ENCODE measurements at places on chromosomes 2 and 18.

GRCh38 chr2:42659609-42660008, 91.2 kb downstream of the MTA3 start:
- DNase-seq: no peak

GRCh38 chr2:18479947-18480369, 80.5 kb downstream of the RDH14 start:
- DNase-seq: no peak

DNA sequence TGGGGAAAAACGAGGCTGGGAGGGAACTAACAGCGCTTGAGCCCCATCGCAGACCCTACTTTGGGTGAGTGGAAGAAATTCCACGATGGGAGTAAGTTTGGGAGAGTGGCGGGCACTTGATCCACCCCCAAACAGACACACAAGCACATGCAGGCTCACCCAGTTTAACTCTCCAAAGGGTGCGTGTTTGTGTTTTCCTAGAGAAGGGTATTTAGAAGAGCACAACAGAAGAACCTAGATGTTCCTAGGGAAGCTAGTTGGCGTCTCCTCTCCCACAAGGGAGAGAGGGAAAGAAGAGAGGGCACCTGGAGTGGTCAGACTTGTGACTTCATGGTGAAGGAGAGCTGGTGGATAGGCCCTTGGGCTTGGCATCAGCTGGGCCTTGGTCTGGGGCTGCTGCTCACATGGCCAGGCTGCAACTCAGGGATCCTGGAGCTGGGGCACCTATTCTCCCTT, 3.2 kb downstream of the GATA6 start:
- no peak for DNase-seq

DNA sequence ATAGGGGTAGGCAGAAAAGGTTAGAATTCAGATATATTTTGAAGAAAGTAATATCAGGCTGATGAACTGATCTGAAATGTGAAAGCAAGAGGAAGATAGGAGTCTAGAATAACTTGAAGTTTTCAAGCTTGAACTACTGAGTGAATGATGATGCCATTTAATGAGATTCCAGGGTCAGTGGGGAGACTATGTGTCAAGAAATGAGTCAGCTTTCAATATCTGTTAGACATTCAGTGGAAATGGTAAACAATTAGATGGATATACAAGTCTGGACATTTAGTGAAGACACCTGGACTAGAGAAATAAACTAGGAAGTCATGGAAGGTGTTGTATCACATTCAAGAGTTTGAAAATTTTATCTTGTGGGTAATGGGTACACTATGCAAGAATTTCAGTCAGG, 326.9 kb downstream of the FSIP2 start:
- DNase-seq: no peak

- DNase-seq: no peak
Observed at GRCh38 chr2:197996583-197996982, 192.2 kb downstream of the PLCL1 start.

DNA sequence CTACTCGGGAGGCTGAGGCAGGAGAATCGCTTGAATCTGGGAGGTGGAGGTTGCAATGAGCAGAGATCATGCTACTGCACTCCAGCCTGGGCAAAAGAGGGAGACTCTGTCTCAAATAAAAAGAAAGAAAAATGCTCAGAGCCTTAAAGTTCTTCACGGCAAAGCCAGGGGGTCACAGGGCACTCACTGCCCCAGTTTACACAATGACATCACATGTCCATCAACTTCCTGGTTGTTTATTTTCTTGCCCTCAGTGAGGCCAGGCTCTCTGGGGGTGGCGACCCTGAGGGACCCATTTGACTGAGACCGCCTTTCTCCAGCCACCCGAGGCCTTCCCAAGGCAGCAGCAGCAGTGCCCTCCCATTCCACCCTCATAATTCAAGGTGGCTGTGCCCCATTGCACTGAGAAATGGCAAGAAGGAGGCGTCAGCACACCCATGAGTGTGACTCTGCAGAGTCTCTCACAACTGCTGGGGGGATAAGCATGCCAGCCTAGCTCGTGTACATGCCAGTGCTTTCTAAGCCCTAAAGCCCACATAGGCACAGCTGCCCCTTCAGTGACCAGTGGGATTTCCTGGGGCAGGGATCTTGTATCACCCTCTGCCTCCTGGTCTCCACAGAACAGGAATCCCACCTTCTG, 50.0 kb downstream of the SFXN5 start:
- no peak for DNase-seq

DNA sequence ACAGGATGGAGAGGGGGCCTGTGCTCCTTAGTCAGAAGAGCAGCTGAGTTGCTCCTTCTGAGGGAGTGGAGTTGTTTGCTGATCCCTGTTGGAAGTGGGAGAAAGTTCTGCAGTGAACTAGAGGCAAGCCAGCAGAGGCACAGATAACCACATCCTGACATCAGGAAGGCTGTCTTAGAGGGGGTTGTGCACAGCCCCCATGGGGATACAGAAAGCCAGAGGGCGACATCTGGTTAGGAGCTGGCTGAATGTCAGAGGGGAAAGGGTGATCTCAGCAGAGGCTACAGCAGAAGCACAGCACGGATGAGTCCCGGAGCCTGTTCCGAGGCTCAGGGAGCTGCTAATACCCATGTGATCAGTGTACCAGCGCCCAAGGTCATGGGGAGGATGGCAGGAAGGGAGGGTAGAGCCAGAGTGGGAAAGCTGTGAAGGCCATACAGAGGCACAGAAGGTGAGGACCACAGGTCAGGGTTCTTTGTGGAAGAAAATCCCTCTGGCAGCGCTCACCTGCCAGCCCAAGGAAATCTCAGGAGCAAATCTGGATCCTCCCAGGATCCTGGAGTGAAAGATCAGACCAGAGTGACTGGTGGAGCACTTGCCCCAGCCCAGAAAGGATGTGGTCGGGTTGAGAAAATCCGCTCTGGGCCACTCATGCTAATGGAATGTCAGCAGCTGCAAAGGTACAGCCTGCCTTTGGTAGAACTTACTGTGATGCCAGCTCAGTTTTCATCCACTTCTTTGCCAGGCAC, 111.8 kb downstream of the STPG4 start:
- peak; percentile 97 for DNase-seq

GRCh38 chr2:208319391-208319790, 53.3 kb downstream of the PIKFYVE start:
- DNase-seq: no peak

DNA sequence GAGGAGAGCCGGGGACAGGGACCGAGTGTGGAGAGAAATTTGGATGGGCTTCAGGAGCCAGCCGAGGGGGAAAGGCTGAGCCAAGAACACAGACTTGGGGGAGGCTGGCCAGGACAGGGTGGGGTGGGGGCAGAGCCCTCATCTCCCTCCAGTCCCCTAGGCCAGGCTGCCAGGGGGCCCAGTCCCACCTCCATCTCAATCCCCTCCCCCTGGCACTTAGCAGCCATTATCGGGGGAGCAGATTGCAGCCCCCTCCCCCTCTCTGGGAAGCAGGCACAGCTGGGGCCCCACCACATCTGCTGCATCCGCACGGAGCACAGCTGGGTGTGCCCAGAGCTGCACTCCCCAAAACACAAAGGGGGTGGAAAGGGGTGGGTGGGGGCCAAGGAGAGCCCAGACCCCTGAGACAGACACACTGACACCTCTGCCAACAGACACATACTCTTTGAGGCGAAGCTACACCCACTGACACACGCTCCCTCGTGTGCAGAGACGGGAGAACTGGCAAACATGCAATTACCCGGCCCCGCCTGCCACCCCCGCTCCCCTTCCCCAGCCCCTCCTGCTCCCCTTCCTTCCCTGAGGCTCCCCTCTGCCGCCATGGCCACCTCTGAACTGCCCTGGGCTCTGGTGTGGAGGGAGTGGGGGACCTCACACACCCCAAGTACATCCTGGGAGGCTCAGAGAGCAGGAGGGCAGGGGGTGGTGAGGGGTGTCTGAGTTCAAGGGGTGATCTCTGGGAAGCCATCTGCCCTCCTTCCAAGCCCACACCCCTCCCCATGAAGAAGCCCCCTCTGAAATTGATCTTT, 5.1 kb upstream of the ASIC4 start:
- no peak for DNase-seq

DNA sequence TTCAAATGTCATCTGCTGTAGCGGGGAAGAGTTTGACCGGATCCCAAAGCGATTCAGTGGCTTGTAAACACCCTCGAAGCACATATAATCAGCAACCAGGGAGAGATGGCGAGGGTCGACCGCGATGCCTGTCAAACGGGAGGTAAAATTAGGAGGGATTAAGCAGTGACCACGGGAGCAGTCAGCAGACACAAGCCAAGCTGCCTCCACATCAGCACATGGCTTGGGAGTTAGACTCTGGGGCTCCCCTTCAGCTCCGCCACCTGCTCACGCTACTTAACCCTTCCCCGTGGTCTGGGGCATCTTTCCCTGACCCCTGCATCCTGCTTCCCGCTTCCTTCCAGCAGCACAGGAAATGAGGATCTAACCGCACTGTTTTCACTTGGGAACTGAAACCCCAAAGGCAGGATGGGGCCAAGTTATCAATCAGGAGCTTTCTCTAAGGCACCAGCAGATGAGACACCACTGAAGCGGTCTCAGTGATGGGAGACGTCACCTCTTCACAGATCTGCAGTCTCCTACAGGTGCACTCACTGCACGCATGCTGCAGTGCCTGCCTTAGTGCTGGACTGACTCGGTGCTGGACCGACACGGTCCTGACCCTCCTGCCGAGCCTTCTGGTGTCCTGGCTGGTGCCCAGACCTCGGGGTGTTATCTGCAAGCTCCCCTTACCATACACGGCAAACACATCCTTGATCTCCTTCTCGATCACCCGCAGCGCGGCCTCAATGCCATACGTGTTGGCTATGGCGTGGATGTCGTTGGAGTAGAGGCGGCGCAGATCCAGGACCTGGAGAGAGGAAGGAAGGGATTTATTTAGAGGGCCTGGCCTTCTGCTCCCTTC, 77.5 kb downstream of the POLR1A start:
- DNase-seq: no peak

DNA sequence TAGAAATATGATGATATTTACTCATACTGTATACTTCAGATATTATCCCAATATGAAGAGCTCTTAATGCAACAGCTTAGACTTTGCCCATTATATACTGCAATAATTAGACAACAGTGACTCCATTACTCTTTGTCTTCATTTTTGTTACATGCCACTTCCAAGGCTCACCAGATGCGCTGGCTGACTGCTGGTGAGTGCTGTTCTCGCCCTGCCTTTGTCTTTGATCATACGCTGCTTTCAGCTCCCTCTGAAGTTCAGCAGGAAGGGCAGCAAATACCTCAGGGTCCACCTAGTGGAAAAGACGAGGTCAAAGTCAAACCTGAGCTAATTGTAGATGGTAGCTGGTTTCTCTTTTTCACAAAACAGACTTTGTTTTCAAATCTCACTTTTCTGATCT, 66.3 kb downstream of the EIF5B start:
- peak; percentile 30 for DNase-seq

- DNase-seq: no peak
Observed at GRCh38 chr2:4077017-4077416, 373.6 kb downstream of the DCDC2C start.

- DNase-seq: no peak
Observed at GRCh38 chr2:108909275-108909823, 79.7 kb downstream of the EDAR start.

GRCh38 chr18:27223526-27224291, 38.6 kb upstream of the CHST9 start:
- DNase-seq: no peak

GRCh38 chr2:31216734-31217133, 581 bp downstream of the CAPN14 start:
- no peak for DNase-seq

GRCh38 chr2:168247341-168248261, at the start of gene STK39:
TSS of gene STK39 (minus strand) at chr2:168247595. CDS start at chr2:168247435, 160 bp downstream.
- DNase-seq: peak; percentile 84

- no peak for DNase-seq
Observed at GRCh38 chr2:43840965-43841364, 2.2 kb downstream of the ABCG8 start.

DNA sequence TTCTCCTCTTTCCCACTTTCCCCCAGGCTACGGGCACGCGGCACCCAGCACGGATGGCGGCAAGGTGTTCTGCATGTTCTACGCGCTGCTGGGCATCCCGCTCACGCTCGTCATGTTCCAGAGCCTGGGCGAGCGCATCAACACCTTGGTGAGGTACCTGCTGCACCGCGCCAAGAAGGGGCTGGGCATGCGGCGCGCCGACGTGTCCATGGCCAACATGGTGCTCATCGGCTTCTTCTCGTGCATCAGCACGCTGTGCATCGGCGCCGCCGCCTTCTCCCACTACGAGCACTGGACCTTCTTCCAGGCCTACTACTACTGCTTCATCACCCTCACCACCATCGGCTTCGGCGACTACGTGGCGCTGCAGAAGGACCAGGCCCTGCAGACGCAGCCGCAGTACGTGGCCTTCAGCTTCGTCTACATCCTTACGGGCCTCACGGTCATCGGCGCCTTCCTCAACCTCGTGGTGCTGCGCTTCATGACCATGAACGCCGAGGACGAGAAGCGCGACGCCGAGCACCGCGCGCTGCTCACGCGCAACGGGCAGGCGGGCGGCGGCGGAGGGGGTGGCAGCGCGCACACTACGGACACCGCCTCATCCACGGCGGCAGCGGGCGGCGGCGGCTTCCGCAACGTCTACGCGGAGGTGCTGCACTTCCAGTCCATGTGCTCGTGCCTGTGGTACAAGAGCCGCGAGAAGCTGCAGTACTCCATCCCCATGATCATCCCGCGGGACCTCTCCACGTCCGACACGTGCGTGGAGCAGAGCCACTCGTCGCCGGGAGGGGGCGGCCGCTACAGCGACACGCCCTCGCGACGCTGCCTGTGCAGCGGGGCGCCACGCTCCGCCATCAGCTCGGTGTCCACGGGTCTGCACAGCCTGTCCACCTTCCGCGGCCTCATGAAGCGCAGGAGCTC, 35.4 kb downstream of the KCNK3 start:
- no peak for DNase-seq

- no peak for DNase-seq
Observed at GRCh38 chr2:38269421-38269820, 107.7 kb downstream of the ATL2 start.

DNA sequence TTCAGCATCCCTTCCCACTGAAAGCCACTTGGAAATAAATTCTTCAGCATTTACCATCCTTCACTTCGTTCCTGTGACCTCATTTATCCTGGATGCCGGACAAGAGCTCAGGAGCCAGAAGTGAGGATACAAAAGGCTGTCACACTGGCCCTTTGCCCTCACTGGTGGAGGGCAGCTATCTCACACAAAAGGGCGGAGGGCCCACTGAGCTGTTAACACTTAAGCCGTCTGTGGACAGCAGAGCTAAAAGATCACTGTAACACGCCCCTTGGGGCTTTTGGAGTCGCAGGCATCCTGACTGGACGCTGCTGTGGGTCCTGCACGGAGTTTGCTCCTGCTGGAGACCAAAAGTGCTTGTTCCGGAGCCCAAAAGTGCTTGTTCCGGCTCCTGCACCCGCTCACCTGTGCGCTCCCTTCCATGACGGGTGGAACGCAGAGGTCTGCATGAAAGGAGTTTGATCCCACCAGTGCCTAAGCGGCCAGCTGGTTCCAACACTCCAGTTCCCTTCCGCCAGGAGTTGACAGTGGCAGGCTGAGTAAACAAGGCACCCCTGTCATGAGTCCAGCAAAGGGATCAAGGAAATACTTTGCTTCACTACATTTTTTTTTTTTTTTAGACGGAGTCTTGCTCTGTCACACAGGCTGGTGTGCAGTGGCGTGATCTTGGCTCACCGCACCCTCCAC, 572.0 kb upstream of the LINC00305 start:
- DNase-seq: no peak

GRCh38 chr2:12759248-12759647, 42.5 kb downstream of the TRIB2 start:
- no peak for DNase-seq

All from ACHN (cell line).